ENCODE measurements at places on chromosomes 4 and X.

GRCh38 chrX:29237972-29238371 is 650.7 kb downstream of the IL1RAPL1 start:
- DNase-seq = no peak

- DNase-seq = no peak
Observed at GRCh38 chr4:82691431-82691830, 107.2 kb downstream of the SCD5 start.

DNA sequence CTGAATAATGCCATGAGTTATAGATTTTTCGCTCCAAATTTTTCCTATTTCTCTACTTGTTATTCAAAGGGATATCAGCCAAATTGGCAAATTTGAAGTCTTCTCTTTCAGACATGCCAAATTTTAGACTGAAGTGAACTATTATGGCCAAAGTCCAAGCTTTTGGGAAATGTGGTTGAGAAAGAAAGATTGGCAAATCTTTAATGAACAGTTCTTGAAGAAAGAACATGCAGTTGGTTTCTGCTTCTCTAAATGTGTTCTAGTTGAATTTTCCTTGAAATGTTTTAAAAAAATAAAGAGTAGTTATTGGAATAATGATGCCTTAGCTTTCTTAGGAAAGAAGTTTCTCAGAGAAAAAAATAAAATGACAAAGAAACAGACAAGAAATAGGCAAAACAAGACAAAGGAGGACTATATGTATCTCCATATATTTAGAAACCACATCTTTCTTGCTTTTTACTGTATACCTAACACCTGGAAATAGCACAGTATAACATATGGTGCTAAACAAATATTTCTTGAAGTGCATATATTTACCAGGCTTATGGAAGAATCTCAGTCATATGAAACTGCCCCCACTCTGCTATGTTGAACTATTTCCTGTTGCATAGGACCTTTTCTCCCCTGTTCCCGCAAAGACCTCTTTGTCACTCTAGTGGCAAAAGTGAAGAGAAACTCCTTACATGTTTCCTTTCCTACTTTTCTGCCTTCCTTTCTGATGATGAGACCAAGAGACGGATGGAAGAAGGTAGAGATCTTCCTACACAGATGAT is 250.0 kb downstream of the ARHGAP24 start:
- DNase-seq = no peak

DNA sequence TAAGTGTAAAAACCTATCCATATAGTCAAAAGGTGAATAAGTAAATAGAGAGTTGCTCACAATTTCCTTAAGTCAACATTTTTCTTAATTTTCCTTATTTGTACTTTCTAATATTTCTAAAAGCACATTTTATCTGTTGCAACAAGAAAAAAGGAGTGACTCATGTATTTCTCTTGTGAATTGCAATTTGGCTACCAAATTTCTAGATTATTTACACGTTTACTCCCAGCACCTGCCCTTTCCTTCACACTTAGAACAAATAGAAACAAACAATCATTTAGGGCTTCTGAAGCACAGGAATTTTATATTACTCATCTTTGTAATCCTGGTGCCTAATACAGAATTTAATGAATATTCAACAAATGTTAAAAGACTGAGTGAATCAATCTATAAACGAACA is 22.2 kb downstream of the BTC start:
- DNase-seq = no peak

DNA sequence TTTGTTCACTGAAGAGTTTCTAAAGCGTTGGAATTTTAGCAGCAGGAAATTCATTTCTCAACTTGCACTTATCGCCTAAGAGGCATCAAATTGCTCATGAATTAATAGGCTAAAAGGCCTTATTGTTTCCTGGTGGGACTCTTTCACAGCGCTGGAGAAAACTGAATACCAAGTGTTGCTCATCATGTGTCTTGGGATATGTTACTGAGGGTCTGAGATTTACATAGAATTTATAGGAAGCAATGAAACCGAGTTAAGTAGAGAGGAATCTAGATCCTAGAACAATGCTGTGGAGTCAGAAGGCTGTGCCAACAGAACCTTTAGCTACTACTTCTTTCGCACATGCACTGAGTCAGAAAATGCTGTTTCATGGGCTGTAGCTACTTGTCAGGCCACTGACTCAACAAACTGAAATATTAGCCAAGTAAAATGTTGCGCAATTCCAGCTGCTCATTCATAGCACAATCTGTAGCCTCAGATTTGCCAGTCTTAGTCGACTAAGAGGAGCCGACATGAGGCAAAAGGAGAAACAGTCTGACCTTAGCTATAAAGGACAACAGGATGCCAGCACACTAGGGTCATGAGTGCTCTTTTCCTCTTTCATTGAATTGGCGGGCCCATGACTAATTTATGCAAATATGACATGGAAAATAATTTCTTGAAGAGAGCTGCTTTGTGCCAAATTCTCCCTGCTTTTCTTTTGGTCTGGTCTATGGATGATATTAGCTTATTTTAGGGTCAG is 35.9 kb upstream of the CXCL8 start:
- peak; percentile 98 for DNase-seq

DNA sequence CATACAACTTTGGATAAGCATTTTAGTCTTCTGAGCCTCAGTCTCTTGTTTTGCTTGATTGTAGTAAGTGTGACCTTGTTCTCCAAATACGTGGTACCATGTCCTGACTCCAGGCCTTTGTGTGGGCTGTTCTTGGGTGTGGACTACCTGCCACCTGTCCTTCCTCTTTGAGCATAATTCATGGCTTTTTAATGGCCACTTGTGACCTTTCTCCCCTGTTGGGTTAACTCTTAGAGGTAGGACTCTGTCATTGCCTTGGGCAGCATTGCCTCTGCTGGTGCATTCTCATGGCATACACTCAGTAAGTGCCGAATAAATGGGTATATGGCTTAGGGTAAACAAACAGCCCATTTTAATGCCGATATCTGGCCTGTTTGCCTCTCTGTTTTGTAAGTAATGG is 3.0 kb downstream of the NSD2 start:
- DNase-seq = no peak

- DNase-seq = no peak
Observed at GRCh38 chrX:46209768-46210167, 335.5 kb downstream of the ZNF674 start.

- DNase-seq = no peak
Observed at GRCh38 chr4:93761286-93761685, 67.3 kb upstream of the ATOH1 start.

- DNase-seq = no peak
Observed at GRCh38 chrX:43064096-43064495, 286.1 kb upstream of the PPP1R2C start.

- DNase-seq = no peak
Observed at GRCh38 chr4:32697281-32697814, 1977.2 kb downstream of the PCDH7 start.

GRCh38 chrX:119552508-119552907 is 12.7 kb downstream of the STEEP1 start:
- no peak for DNase-seq

DNA sequence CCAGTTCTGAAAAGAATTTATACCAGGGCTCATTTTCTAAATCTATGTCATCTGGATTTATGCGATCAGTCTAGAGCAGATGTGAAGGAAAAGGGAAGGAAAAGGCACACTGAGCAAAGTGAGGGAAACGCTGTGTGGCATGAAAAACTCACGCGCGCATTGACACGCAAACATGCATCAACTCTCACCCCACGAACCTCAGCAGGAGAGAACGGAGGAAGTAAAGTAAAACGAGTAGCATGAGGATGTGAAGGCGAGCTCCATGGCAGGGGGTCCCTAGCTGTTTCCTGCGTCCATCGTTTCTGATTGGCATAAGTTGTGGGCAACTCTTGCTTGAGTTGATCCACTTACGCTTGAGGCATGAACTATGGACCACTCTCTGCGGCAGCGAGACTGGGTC is 102.8 kb upstream of the PDLIM3 start:
- DNase-seq = no peak

DNA sequence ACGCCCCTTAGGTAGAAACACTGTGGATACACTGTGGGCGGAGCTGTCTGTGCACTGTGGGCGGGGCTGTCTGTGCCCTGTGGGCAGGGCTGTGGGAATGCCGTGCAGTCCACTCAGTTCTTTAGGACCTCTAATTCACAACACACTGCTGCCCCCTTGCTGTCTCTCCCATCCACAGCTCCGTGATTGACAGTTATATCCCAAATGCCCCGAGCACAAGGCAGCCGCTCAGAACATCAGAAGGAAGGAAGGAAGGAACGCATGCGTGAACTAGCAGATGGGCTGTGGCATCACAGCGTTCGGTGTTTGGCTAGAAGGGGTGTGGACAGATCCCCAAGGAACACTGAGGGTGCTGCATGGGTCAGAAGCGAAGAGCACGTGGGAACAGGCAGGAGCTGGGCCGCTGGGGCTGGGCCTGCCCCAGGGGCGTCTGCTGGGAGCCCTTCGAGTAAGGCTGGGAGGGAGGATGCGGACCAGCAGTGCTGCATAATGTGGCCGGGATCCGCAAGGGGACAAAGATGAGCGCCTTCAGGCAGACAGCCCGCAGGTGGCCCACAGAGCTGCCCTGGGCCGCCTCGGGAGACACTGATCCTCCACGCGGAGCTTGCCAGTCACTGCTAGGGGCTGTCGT is 29.8 kb downstream of the ACOX3 start:
- DNase-seq = peak; percentile 57

GRCh38 chr4:153122855-153123254 is 81.4 kb upstream of the TRIM2 start:
- no peak for DNase-seq

DNA sequence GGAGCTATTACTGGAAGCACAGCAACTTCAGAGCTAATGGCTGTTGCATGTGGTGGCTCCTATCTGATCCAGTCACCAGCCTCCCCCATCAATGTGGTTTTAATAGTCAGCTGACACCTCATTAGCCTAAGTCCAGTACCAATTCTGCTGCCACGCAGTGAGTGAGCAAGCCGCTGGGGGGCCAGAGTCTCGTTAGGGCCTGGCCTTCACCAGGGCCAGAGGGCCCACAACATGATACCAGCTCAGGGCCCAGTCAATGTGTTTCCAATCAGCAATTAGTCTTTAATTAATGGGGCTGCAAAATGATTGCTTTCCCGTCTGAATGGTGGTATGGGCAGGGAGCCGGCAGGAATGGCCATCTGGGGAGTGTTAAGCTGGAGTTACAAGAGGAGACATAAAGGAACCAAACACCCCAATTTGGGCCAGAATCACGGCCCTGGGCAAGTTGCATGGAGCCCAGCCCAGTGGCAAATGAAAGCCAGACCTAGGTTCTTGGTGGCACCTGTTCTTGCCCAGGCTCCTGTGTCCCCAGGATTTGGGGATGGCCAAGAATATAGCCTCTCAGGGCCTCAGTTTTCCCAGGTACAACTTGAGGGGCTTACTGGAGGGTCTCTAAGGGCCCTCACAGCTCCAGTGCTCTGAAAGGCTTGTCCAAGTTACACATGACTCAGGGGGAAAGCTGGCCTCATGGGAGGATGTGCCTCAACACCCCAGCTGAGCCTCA is 119.2 kb downstream of the EFNB1 start:
- peak; percentile 34 for DNase-seq

GRCh38 chr4:139954512-139954911 is 199.5 kb downstream of the MAML3 start:
- no peak for DNase-seq

DNA sequence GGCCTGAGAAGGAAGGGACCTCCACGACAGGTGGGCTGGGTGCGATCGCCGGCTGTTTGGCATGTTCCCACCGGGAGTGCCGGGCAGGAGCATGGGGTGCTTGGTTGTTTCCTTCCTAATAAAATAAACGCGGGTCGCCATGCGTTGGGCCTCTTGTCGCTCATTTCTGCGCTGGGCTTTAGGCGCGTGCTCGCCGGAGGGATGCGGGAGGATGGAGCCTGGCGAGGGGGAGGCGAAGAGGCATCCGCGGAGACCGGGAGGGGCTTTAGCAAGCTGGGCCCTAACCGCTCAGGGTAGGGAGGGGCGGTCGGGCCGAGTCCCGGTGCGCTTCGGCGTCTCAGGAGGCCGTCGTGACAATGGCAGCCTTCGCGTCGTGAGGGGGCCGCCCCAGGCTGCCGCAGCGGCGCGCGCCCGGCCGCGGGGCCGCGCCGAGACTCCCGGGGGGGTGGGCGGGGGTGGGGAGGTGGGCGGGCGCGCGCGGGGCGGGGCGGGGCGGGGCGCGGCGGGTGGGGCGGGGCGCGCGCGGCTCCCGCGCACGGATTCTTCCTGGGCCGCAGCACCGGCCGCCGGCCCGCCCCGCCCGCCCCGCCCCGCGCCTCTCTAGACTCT is 476 bp upstream of the GDI1 start:
- peak; percentile 47 for DNase-seq

- peak; percentile 14 for DNase-seq
Observed at GRCh38 chrX:2875798-2876399, 47.2 kb downstream of the GYG2 start.

GRCh38 chr4:40630335-40631021 is 814 bp upstream of the RBM47 start:
- DNase-seq = no peak

DNA sequence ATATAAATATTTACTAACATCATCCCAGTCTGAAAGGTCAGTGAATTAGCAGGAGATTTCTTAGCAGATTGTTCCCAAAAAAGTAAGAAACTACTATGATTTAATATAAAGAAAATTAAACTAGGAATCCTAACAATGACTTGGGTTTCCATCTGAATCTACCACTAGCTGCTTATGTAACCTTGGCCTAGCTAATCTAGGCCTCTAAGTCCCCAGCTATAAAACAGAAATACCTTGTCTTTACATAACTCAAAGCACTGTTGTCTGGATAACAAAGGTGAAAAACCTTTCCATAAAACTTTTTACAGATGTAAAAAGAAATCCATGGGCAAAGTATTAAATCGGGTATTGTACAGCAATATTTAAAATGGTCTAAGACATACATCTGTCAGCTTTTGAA is 3.0 kb downstream of the FBXL5 start:
- no peak for DNase-seq

DNA sequence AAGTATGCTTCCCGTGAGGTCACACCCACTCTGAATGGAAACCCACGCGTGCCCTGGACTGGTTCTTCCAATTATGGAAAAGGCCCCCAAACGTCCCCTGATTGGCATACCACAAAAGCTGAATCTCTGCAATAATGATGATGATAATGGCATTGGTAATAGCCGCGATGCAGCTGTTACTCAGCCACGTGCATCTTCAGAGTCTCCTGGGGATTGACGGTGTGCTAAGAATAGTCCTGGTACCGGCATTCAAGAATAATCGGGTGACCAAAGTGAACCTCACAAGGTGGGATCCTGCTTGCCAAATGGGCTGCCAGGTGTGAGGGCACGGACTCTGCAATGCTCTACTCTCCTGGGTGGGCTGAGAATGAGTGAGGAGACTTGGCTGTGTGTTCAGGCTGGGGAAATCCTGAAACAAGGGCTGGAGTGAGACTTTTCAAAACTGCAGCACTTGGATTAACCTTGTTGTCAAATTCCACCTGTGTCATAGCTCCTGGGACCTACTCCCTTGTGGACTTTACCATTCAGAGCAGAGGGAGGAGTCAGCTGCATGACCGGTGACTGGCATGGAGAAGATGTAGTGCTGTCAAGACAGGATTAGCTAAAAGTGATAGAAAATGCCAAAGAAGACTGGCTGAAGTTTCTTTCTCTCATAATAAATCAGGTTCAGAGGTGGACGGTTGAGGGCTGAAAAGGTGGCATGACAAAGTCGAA is 615.4 kb downstream of the MID1IP1 start:
- no peak for DNase-seq

- no peak for DNase-seq
Observed at GRCh38 chrX:15505101-15505500, 4.5 kb downstream of the BMX start.

GRCh38 chr4:85790582-85790981 is 315.6 kb downstream of the ARHGAP24 start:
- peak; percentile 56 for DNase-seq
